CD8-positive, alpha-beta memory T cell (primary cell): ENCODE measurements at places on chromosomes 4 and X.

DNA sequence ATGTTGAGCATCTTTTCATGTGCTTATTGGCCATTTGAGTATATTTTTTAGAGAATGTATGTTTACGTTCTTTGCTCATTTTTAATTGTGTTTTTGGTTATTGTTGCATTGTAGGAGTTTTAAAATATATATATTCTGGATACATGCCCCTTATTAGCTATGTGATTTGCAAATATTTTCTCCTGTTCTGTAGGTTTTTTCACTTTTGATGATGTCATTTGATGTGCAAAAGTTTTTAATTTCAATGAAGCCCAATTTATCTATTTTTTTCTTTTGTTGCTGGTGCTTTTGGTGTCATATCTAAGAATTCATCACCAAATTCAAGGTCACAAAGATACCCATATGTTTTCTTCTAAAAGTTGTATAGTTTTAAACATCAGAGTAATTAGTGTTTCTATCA, 6.8 kb downstream of the ARMCX5 start:
- no peak for DNase-seq

- no peak for DNase-seq
Observed at GRCh38 chr4:1452431-1453051, 46.3 kb upstream of the NKX1-1 start.

DNA sequence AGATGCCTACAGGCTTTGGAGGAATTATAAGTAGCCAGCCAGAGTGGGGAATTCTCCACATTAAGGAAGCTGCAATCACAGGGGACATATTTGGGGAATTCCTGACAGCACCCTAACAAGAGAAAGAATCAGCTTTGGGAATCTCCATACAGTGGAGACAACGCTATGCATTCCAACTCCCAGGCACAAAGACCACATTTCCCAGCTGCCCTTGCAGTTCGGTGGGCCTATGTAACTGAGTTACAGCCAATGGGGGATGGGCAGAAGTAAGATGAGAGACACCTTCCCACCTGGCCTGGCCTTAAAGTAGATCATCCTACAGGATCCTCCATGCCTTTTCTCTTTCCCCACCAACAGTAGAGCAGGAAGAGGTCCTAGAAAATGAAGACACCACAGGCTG, 43.4 kb upstream of the CCKAR start:
- no peak for DNase-seq

GRCh38 chr4:72971572-72971971, 97.9 kb downstream of the COX18 start:
- DNase-seq = no peak

DNA sequence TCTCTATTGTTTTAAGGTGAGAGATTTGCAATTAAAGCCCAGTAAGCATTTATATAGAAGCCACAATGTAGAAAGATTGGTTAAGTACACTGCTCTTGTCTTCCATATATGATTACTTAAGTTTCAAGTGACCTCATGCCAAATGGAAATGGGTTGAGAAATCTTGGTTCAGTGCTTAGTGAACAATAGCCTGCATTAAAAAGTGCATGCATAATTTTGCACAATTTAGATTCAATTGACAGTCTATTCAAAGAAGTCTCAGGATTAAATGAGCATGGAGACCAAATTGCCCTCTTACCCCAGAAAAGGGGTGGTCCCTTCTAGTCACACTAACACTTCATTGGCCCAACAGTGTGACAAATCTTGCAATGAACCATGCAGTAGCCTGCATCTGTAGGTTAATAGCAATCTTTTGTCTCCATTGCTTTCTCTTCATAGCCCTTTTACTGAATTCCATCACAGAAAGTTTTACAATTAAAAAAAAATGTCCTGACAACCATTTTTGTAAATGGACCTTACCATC, 93.6 kb downstream of the HHIP start:
- no peak for DNase-seq

DNA sequence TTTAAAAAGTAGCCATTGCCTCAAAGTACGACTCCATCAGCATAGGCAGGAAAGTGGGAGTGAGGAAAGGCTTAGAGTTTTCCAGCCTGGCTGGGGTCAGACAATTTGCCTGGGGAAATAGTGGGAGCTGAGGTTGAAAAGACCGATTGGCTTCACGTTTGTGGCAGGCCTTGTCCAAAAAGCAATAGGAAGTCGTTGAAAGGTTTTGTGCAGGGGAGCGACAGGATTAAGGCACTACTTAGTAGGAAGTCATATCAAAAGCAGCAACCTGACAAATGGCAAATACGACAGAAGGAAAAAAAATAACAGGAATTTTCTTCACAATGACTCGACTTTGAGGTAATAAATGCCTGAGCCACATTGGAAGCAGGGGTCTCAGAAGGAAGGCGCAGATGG, 691 bp upstream of the EREG start:
- no peak for DNase-seq

DNA sequence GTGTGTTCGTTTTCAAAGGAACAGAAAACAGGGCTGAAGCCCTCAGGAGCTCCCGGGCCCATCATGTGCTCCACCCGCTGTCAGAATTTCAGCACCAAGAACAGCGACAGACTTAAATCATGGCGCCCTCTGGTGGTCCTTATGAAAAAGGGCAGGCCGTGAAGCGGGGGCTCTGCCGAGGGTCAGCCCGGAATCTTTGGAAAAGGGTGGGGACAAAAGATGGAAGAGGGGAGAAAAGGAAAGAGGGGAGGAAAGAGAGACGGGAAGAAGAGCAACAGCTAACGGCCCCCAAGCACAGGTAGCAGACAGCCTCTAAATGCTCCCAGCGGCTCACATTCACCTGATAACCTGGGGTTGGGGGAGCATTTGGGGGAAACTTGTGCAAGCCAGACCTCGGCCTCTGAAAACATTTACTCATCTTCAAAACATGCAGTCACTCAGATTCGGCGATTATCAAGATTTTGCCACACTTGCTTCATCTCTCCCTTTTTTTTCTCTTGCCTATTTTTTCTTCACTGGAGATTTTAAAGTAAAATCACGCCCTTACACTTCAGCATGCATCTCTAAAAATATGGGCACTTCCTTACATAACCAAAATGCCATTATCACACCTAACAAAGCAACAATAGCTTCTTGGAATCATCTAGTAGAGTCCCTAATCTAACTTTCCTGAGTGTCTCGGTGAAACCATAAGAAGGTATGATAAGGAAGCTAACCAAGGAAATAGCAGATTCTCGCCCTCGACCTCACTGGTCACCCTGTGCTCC, 28.1 kb upstream of the MAN2B2 start:
- peak; percentile 14 for DNase-seq

- DNase-seq = no peak
Observed at GRCh38 chr4:8662776-8663175, 70.2 kb downstream of the CPZ start.

- DNase-seq = peak; percentile 1
Observed at GRCh38 chr4:151276787-151277562, at the start of gene PRSS48. PRSS48 (plus strand) TSS chr4:151277161; CDS start chr4:151277173, 12 bp downstream.

DNA sequence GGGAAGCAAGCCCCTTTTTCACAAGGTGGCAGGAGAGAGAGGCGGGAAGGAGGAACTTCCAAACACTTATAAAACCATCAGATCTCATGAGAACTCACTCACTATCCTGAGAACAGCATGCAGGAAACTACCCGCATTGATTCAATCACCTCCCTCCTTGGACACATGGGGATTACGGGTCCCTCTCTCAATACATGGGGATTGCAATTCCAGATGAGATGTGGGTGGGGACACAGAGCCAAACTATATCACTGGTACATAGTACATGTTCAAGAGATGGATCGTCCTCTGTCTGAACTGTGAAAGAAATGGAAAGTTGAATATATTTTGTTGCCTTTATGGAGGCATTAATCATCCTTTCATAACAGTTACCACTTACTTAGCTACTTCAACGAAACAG, 12.8 kb downstream of the EREG start:
- DNase-seq = no peak
